ENCODE measurements at places on chromosomes 3 and 15.

DNA sequence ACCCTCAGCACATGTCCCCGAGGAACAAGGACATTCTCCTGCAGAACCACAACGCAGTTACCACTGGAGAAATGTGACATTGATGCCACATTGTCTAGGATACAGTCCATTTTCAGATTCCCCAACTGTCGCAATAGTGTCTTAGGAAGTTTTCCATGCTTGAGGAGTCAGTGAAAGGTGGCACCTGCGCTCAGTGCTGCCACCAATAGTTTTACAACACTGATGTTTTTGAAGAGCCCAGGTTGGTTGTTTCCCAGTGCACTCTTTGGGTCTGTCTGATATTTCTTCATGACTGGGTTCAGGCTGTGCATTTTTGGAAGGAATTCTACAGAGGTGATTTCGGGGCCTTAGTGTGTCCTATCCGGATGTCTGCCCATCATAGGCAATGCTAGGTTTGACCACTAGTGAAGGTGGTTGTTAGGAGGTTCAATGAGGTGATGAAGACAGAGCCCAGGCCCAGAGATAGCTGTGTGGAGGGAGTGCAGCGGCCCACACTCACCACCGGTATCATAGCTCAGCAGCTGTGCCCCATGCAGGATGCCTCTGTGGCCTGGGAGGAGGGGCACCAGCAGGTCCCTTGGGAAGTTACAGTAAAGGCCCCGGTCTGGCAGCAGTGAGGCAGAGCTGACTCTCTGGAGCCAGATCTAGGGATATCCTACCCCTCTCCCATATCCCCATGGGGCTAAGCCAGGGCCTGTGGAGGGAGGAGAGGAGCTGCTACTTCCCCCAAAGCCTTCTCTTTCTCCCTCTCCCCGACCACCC lies 96.6 kb downstream of the DNAJB8 start:
- DNase-seq: peak; percentile 96

GRCh38 chr15:27179789-27180188 lies 208.8 kb downstream of the GABRG3 start:
- no peak for DNase-seq

- DNase-seq: no peak
Measured at GRCh38 chr3:59386165-59386564, 336.3 kb upstream of the CFAP20DC start.

DNA sequence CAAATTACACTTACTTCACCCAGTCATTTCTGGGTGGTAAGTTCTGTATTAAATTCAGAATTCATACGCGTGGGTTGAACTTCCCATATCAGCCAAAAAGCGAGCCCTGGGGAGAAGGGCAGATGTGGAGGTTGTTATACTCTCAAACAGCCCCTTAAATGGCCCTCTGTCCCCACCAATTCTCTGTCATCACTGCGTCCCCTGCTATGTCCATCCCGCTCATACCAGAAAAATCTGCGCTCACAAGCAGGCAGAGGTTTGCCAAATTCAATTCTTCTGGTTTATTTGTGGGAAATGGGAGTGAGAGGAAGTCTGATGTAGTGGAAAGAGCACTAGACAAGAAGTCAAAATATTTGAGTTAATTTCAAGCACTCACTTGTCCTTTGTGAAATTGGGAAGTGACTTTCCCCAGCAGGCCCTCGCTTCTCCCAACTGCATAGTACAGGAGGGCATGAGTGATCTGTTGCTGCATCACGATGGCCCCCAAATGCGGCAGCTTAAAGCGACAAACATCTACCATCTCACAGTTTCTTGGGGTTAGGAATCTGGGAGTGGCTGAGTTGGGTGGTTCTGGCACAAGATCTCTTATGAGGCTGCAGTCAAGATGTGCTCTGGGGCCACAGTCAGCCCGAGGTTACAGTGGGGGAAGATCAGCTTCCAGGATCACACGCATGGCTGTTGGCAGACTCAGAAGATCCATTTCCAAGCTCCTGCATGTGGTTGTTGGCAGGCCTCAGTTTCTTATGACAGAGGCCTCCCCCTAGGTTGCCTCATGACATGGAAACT lies 67.7 kb downstream of the CPN2 start:
- DNase-seq: no peak

DNA sequence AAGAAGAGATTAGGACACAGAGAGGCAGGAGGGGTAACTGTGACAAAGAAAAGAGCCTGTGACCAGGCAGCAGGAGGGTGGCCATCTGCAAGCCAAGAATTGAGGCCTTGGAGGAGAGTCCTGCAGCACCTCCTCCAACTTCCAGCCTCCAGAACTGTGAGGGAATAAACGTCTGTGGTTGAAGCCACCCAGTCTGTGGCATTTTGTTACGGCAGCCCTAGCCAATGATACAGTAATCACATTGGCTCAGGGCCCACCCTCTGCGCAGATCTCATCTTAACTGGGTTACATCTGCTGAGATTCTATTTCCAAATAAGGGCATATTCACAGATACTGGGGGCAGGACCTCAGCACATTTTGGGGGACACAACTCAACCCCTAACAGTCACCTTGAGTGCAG lies 11.3 kb downstream of the SELENOS start:
- no peak for DNase-seq

GRCh38 chr3:122497425-122497824 lies 17.3 kb downstream of the KPNA1 start:
- no peak for DNase-seq

GRCh38 chr3:183745300-183746098 lies 47.9 kb downstream of the YEATS2 start:
- DNase-seq: no peak

GRCh38 chr3:48662753-48663488 lies at the start of gene CELSR3:
Gene CELSR3, minus strand, starts transcription at chr3:48662886. Its CDS starts 252 bp downstream, at chr3:48662634.
- peak; percentile 78 for DNase-seq

GRCh38 chr15:69559440-69560190 lies 107.0 kb downstream of the RPLP1 start:
- DNase-seq: no peak

GRCh38 chr15:60052796-60053195 lies 48.7 kb downstream of the FOXB1 start:
- DNase-seq: no peak

GRCh38 chr15:72820278-72820677 lies 36.7 kb upstream of the ADPGK start:
- no peak for DNase-seq

- no peak for DNase-seq
Measured at GRCh38 chr3:72375237-72376076, 472.8 kb downstream of the SHQ1 start.

DNA sequence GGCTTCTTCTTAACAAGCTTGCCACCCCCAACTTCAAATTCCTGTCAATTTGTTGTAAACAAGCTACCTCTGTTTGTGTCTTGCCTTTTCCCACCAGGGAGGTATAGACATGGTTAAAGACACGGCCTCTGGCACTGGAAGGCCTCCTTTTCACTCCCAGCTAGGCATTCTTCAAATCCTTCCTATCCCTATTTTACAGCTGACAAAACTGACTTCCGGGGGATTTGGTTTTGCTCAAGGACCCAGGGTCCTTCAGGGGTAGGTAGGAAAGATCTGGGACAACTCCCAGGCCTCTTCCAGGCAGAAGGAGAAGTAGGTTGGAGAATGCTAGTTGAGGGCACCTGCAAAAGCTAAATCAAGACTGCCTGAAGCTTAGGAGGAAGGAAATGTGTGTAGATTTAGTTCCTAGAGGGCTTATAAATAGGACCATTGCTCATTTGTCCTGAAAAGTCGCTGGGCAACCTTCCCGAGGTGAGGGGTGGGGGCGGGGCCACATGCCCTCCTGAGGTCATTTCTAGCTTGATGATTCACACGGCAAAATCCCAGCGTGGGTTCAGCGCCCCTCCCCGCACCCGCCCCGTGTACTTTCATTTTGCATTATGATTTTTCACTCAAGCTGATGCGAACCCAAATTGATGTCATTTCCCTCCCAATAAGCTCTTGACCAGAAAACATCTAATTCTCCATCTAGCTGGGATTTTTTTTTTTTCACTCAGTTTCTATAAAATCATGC lies 365.5 kb downstream of the SHQ1 start:
- DNase-seq: no peak

DNA sequence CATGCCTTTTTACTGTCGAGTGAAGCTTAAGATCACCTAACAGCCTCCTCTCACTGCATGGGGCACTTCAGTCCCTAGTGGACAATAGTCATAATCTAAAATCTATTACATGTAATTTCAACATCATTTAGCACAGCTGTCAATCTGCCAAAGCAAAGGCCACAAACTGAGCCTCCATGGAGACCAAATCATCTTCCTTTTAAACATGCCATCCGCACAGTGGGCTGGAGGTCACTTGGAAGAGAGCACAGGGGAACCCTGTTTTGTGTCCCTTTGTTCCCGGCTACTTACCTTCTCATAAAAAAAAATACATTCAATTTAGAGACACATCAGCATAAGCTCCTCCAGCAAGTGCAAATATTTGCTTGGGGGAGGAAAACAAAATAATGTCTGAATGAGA lies 167.3 kb downstream of the SQOR start:
- no peak for DNase-seq

GRCh38 chr15:69299451-69299886 lies 757 bp downstream of the PAQR5 start:
- no peak for DNase-seq

- DNase-seq: no peak
Measured at GRCh38 chr3:68984011-68984530, 29.4 kb downstream of the EOGT start.

DNA sequence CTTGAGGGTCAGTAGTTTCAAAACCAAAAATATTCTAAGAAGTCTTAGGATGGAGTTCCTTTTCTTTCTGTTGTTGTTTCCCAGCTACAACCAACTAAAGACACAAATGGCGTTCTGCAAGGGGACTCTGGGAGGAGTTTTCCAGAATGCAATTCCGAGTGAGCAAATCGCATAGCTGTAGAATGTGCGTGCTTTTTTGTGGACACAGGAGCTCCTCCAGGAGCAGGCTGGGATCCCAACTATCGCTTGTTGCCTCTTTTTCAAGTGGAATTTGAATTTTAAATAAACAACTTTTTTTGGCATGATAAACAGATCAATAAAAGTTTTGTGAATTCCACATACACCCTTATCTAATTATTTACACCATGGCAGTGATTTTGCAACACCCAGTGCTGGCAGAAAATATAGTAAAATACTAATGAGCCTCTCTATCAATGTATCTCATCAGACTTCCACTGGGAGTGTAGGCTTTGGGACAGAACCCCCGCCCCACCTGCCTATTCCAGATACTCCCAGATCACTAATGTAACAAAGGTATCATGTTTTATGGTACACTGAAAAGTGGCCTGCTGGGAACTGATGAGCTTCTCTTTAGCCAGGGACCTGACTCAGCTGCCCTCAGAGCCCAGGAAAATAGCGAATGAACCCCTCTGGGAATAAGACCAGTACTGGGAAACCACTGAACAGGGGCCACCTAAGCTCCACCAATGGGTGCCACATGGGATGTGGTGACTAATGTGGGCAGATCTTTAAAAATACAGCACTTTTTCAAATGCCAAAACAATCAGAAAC lies 66.4 kb downstream of the LMCD1 start:
- no peak for DNase-seq

DNA sequence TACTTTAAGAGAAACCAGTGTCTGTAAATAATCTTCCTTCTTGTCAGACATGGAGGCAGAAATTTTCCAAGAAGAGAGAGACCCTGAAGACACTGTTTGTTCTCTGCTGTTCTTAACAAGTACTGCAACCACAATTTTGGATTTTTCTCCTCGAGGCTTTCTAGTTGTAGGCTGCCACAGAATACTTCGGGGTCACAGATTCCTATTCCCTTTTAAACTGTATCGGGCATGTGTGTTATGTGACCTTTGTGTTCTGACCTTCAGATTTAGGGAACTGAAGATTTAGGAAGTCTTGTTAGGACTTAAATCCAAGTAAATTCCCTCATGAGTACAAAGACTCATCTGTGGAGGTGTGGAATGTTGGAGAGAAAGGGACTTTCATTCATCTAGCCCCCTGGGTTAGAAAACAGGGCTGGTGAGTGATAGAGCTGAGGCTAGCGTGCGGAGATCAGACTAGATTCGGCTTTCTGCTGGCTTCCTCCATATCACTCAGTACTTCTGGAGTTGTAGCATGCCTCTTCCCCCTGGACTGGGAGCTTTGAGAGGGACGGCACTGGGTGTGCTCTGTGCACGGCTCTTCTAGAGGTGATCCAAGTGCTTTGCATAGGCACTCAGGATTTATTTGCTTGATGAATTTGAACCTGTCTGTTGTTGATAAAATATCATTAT lies 237.0 kb downstream of the LPP start:
- DNase-seq: no peak

DNA sequence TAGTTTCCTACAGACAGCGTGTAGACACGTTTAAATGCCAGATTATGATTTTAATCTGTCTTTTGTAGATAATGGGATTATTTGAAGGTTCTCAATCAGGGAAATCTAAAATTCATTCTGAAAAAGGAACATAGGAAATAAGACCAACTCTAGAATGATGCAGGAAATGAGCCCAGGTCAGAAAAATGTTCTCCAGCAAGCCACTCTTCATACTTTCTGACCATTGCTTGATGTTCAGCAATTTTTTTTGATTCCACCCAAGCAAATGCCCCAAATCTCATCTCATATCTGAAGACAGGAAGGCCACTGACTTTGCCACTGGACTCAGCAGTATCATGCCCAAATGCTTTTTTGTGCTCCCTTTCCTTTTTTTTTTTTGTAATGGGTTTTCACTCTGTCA lies 373.4 kb downstream of the LPP start:
- no peak for DNase-seq

GRCh38 chr3:81217101-81217500 lies 544.3 kb downstream of the GBE1 start:
- DNase-seq: no peak

- DNase-seq: no peak
Measured at GRCh38 chr3:11844891-11845290, 1.8 kb downstream of the TAMM41 start.

- DNase-seq: peak; percentile 22
Measured at GRCh38 chr3:108415661-108416060, 94.7 kb downstream of the MYH15 start.

DNA sequence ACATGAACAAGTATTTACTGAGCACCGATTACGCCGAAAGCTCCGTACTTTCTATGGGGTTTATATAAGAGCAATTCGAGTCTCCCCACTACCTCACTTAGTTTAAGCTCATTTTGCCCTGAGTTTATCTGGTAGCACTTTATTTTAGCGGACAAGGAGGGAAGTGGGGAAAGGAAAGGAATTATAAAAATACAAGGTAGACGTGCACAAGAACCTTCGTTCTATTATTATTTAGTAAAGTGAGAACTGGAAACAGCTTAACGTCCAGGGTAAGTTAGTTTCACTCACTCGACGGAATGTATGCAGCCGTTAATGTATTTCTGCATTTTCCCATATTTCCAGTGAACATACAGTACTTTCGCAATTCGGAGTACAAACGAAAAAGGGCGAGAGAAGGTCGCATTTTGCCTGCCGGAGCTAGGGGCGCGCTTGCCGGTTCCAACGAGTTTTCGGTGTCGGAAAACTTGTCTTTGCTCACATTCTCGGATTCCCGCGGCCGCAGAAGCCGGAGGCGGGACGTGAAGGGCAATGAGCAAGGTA lies 1.2 kb upstream of the STT3B start:
- DNase-seq: no peak

All from BE2C (cell line).